ENCODE measurements at places on chromosomes 11 and 22.
A peak's percentile ranks its signal among the peaks of the same experiment; 100 is the strongest.

GRCh38 chr11:67423466-67423865 is 4.8 kb upstream of the RPS6KB2 start:
- DNase-seq, result no peak

DNA sequence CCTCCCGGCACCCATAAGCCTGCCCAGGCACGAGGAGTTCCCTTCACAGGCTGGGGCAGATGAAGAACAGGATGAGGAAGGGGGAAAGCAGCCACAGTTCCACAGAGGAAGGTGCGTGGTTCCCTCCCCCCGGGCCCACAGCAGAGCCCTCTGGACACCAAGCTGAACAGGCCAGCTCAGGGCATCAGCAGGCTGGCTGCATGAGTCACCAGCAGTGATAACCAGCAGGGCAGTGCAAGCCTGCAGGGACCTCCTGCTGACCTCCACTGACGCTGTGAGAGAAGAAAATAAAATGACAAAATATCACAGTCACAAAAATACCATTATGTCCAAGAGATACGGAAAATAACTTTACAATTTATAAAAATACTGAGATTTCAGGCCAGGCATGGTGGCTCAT is 11.5 kb downstream of the RTL6 start:
- no peak for DNase-seq

- peak; percentile 11 for DNase-seq
Observed at GRCh38 chr11:124746621-124747243, 5.3 kb downstream of the VSIG2 start.

DNA sequence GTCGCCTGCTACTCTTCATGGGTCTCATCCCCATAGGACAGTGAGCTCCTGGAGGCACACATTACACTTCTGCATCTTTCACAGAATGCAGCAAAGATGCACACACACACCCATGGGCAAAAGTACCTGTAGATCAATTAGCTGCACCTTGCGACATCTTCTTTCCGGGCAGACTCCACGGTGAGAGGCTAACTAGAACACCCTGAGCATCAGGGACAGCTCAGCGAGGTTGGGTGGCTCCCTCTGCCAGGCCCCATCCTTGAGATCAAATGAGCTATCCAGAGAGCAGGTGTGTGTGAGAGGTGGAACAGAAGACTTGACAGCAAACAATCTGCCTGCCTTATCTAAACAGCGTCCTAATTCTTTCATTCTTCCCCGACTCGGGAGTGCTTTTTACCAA is 96.1 kb upstream of the BID start:
- DNase-seq, result no peak

DNA sequence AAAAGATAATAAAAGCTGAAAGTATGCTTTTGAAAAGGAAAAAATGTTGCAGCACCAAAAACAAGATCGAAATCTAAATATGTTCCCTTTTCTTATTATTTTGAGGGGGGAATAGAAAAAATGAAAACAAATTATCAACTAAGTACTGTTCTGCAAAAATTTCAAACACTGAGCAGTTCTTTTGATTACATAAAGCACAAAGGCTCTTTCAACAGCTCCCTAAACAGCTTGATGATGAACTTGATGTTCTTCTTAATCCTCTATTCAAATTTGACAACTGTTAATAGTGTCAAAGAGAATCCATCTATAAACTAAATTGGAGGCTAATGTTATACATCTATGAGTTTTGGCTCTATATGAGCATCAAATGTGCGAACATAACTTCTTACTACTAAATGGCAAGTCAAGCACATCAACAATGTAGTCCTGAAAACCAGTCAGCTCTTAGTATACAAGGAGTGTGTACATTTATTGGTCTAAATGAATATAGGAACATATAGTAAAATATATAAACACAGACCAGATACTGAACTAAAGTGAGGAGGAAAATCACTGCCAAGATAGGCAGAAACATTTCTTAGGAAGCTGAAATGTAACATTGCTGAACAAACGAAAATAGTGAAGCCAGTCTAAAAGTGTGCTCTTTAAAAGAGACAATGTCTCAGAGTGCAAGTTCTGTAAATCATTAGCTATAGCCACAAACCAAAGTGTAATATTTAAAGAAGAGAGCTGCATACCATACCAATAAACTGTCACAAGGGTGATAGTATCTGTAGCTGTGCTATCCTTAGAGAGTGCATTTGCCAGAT is 94.3 kb downstream of the SOX6 start:
- DNase-seq, result no peak

GRCh38 chr11:17544181-17544622 is at the start of gene USH1C:
USH1C (minus strand) TSS chr11:17544416; CDS start chr11:17544307, 109 bp downstream.
- DNase-seq, result no peak
